IPS-NIHi11 (cell line): ENCODE measurements at places on chromosomes 13 and 19.

DNA sequence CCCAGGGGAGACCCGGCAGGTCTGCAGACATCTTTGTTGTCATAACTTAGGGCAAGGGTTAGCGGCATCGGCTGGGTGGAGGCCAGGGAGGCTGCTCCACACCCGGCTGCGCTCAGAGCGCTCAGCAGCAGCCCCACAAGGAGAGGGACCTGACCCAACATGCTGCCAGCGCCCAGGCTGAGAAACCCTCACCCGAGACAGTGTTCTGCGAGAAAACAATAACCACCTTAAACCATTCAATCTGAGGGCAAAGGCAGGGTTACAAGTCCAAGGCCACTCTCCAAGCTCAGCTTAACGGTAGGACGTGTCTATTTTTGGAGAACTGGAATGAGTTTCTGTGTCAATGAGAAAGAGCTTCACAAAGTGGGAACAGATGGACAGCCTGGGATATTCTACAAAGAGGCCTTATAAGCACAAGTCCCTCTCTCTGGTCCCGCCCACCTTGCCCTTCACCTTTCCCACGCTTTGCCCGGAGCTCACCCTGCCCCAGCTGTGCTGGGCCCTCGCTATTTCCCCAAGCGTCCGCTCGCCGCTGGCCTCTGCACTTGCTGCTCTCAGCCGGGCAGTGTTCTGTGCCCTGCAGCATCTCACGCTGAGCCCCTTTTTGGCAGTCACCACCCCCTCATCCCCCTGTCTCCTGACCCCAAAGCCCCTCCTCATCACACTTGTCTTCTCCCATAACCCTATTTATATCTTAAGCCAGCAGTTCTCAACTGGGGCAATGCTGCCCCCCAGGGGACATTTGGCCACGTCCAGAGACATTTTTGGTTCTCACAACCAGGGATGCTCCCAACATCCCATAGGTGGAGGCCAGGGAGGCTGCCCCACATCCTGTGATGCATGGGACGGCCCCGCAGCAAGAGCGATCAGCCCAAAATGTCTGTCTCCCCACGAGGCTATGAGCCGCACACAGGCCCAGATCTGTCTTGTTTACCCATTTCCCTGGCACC, 17.6 kb downstream of the PPP1R12C start:
- DNase-seq, result no peak

GRCh38 chr19:17323964-17324332, 10.7 kb downstream of the ANO8 start:
- peak; percentile 28 for DNase-seq

- DNase-seq, result no peak
Measured at GRCh38 chr13:47306991-47307390, 410.1 kb upstream of the HTR2A start.

GRCh38 chr19:16061943-16062342, 14.4 kb upstream of the TPM4 start:
- no peak for DNase-seq

- peak; percentile 39 for DNase-seq
Measured at GRCh38 chr13:31846961-31847752, 107.8 kb downstream of the RXFP2 start.

- peak; percentile 81 for DNase-seq
Measured at GRCh38 chr19:16441661-16442162, 30.1 kb downstream of the EPS15L1 start.

DNA sequence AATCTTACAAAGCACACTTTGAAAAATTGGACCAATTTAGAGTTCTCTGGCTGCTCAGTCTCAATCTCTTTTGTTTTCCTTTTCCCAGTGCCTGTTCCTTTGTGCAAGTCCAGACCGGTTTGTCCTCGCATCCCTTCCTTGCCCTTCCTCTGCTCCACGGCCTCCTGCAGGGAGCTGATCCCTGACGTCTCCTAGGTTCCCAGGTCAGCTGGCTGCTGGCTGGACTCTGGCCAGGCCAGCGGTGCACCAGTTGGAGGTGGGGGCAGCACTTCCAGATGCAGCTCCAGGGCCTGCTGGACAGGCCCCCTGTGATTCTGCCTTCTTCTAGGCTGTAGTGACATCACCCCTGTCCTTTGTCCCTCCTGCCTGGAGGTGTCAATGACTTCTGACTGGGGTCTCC, 44.0 kb upstream of the KPNA3 start:
- DNase-seq, result peak; percentile 56

- peak; percentile 14 for DNase-seq
Measured at GRCh38 chr13:77002590-77003190, 10.8 kb downstream of the CLN5 start.

DNA sequence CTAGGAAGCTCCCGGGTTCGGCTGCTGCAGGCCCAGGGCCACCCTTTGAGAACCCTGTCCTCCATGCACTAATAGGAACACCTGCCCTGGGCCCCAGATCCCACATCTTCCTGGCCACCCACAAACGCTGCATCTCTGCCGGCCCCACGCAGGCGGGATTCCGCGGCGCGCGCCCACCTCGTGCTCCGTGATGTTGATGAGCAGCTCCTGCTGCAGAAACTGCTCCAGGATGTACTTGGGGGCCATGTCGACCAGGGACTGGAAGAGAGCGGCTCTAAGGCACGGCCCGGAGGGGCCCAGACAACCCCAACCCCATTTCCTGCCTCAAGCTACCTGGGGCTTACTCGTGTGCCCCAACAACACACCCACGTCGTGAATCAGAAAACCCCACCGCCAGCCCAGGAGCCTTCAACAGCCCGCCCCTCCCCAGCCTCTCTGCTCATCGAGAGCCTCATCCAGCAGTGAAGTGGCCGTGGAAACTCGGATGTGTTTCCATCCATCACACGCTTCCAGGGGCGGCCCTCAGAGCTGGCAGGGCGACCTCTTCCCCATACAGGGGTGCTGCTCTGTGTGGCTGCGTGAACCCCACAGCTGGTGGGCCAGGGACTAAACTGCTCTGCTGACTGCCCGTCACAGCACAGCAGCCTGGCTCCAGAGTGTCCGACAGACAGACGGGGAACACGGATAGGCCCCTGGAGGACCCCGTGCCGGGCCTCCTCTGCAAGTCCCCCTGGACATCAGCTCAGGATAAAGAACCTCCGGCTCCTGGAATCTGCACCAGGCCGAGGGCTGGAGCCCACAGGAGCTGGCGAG, 4.2 kb downstream of the POLR2E start:
- DNase-seq, result no peak
